ENCODE measurements at places on chromosomes 6 and 20.

GRCh38 chr20:13800728-13801134 is 15.9 kb downstream of the NDUFAF5 start:
- DNase-seq = no peak

GRCh38 chr6:143634486-143634885 is 43.3 kb upstream of the PHACTR2 start:
- DNase-seq = no peak

GRCh38 chr6:1027109-1027794 is 284.6 kb upstream of the FOXQ1 start:
- no peak for DNase-seq

GRCh38 chr6:5081955-5082354 is 3.2 kb upstream of the PPP1R3G start:
- no peak for DNase-seq

GRCh38 chr6:33279971-33280511 is 3.1 kb downstream of the B3GALT4 start:
- DNase-seq = no peak

DNA sequence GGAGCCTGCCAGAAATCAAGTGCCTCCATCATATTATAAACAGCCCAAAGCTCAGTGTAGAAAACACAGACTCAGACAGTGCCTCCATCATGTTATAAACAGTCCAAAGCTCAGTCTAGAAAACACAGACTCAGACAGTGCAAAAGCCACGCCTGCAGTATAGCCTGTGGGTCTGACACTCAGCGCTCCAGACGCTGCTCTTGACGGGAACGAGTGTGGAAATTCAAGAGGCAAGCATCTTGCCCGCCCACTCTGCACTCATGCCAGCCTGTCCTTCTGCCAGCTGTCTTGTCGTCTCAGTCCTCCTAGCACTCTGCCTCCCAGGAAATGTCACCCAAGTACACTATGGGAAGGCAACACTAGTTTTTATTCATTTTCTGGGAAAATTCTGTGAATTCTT is 274.2 kb upstream of the CDH4 start:
- DNase-seq = no peak

- DNase-seq = no peak
These were observed 124.0 kb downstream of the PXDC1 start for GRCh38 chr6:3627501-3627900.

GRCh38 chr6:134802426-134803058 is 147.4 kb downstream of the ALDH8A1 start:
- no peak for DNase-seq

DNA sequence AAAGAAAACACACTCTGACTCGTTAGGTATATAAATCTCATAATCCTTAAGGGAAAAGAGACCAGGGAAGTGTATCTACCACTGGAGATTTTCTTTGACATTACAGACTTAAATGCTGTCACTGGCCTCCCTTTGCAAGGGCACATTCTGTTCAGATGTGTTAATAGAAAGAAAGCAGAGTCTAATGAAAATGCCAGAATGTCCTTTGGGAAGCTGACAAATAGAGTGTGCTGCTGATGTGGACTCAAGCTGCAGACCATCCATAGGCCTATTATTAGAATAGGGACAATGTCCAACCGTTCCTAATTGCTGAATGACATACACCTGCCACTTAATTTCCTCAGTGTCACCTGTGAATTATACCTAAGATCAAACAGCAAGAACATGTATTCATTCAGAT is 41.2 kb downstream of the SLC35D3 start:
- no peak for DNase-seq

DNA sequence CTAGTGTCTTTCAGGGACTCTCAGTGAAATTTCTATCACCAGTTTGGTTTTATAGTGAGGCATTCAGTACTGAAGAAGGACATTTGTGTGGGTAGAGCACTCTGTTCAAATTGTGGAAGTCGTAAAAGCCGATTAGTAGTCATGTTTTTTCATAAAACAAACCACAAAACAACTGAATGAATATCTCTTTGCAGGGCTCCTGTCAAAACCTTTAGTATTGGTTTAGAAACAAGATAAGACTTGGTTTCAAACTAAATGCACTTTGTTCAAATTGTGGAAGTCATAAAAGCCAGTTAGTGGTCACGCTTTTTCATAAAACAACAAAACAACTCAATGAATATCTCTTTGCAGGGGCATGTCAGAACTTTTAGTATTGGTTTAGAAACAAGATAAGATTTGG is 23.8 kb downstream of the ADGRF4 start:
- no peak for DNase-seq

- no peak for DNase-seq
These were observed 30.9 kb downstream of the CD83 start for GRCh38 chr6:14148471-14148870.

DNA sequence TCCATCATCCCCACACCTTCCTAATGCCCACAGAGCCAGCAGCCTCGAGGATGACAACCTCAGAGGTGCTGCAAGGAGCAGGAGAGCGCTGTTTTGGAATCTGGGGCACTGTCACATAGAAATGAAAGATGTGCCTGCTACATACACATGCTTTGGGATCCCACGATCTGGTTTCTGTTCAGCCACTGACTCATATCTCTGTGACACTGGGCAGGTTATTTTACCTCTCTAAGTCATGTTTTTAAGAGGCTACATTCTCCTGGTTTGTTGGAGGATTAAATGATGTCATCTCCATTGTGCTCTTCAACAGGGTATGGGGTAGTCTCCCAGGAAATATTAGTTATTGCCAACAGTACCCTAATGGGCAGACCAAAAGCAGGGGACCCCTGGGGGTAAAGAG is 32.6 kb upstream of the TAB2 start:
- no peak for DNase-seq

DNA sequence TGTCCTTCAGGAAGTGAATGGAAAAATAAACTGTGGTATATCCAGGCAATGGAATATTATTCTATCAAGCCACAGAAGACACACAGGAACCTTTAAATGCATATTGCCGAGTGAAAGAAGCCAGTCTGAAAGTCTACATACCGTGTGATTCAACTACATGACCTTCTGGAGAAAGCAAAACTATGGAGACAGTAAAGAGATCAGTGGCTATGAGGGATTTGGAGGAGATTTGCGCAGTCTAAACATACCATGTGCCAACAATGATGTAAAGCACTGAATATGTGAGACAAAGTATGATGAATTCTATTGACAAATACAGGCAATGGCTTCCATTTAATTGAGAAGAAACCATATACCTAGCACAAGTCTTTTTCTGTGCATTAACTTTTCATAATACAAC is 518.3 kb upstream of the ZNF337 start:
- DNase-seq = no peak

DNA sequence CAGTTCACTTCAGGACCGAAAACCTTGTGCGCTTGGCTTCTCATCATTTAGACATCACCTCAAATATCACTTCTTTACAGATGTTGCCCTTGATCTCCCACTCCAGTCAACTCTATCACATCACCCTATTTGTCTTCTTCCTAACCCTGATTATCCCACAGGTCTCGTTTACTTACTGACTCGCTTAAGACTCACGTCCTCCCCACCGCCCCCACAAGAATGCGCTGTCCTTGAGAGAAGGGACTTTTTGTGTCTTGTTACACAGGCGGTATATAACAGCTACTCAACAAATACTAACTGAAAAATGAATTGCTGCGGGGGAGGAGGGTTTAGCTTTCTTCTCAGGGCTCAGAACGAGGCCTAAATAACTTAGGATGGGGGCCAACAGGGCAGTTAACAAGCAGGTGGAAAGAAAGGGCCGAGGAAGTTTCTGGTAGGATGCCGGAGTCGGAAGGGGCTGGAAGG is 527 bp downstream of the TOMM34 start:
- peak; percentile 49 for DNase-seq

DNA sequence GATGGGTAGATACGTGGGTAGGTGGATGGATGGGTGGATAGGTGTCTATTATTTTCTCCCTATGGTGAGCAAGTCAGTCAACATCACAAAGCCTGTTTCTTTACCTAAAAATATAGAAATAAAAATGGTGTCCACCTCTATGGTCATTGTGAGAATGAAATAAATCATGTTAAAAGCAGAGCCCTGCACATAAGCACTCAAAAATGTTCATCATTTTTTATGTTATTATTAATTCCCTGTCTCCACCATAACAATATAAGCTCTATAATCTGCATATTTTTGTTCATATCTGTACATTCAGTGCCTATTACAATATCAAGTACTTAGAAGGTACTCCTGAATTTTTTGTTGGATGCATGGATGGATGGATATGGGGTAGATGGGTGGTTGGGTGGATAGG is 177.6 kb downstream of the ZMYND8 start:
- no peak for DNase-seq

GRCh38 chr6:156627524-156627923 is 149.7 kb upstream of the ARID1B start:
- DNase-seq = no peak

DNA sequence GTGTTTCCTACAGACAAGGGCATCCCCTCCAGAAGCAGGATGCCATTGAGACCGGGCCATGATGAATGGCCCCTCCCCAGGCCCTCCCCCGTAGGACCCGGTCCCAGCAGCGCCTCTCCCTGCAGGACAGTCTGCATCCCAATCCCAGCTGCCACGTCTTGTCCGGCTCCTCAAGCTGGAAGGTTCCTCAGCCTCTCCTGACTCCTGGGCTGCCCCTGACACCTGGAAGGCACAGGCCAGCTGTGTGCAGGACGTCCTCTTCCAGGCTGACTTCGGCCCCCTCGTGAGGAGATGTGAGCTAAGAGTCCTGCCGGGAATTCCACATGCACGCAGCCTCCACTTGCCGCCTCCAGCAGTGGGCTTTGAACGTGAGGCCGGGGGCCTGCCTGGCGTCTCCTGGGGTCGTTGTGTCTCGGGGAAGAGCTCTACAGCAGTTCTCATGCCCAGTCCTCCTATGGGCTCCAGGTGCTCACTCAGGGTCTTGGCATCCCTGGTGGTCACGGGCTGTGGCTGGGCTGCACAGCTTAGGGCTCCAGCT is 64.4 kb downstream of the TAF4 start:
- DNase-seq = no peak

GRCh38 chr6:122722746-122723145 is 56.8 kb upstream of the FABP7 start:
- no peak for DNase-seq

DNA sequence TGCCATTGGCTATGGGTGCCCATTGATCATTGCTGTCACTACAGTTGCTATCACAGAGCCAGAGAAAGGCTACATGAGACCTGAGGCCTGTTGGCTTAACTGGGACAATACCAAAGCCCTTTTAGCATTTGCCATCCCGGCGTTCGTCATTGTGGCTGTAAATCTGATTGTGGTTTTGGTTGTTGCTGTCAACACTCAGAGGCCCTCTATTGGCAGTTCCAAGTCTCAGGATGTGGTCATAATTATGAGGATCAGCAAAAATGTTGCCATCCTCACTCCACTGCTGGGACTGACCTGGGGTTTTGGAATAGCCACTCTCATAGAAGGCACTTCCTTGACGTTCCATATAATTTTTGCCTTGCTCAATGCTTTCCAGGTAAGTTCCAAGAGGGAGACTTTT is 16.4 kb downstream of the ADGRF4 start:
- no peak for DNase-seq

Data from stimulated activated CD8-positive, alpha-beta memory T cell treated with anti-CD3 and anti-CD28 coated beads, Interleukin-12 subunit alpha, Interleukin-12 subunit beta, amount 100 ng/mL, for 4 hours (primary cell).